ENCODE measurements at places on chromosomes 4 and X.

GRCh38 chrX:15301924-15302323, 13.5 kb downstream of the ASB11 start:
- no peak for DNase-seq

- DNase-seq, result no peak
Observed at GRCh38 chrX:30493348-30493747, 84.2 kb downstream of the TASL start.

- DNase-seq, result no peak
Observed at GRCh38 chr4:11326021-11326420, 102.7 kb downstream of the HS3ST1 start.

GRCh38 chrX:47239199-47239598, 6.4 kb downstream of the USP11 start:
- DNase-seq, result no peak

- peak; percentile 2 for DNase-seq
Observed at GRCh38 chr4:87353592-87353991, 30.9 kb upstream of the HSD17B13 start.

DNA sequence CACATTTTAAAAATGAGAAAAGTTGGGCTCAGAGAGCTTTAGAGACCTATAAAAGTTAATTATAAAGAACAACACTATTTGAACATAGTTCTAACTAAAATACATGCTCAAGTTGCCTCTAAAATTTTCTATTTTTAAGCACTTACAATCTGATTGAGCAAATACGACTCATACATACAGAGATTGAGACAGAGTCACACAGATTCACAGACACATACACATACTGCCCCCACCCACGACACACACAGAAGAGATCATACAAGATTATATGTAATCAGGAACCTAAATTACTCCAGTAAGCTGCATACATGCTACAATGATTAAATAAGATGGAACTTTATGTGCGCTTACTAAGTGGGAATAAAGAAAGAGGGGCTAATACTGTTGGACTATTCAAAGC, 2.7 kb upstream of the ASB5 start:
- DNase-seq, result no peak

DNA sequence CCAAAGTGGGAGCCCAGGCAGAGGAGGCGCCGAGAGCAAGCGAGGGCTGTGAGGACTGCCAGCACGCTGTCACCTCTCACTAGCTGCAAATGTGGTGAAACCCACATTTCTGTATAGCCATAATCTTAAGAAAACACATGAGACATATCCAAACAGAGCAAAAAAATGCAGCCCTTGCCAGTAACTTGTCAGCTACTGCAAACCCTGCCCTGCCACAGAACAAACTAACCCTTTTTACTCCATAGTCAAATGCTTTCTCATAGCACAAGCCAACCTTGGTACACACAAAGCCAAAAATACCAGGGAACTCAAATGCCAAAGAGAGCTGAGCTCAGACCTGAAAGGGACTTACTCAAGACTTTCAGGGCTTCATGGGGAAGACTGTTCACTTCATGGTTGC, 14.9 kb upstream of the NXF3 start:
- DNase-seq, result no peak

DNA sequence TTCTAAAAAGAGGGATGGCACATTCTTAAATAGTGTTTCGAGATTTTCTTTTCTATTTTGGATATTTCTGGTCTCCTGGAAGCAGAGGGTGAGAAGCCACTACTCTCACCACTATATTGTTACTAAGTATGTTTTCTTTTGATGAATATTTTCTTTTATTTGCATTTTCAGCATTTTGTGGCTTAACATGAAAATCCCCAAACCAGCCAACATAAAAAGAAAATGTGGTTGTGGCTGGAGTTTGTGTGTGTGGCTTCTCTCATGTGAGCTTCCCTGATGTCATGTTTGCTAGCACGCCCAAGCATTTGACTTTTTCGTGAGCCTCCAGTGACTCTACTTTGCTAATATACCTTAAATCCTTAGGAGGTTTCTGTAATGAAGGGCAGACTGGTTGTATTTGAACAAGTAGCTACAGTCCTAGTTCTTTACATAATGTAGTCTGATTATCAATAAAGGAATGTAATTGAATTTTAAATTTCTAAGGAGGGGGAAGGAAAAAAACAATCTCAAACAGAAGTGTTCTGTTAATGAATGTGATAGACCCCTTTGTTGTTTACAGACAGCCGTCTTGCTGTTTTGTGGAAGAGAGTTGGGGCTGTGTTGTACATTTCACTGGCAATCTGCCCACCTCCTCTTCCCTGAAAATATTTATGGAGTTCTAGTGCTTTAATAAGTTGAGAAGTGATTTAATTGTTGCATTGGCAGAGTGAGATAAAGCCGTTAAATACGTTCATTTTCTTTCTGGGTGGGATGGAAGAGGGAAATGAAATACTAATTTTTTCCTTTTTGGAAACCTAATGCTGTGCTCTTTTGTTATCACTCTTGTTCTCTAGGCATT, 114.6 kb downstream of the ARHGAP10 start:
- DNase-seq, result no peak

DNA sequence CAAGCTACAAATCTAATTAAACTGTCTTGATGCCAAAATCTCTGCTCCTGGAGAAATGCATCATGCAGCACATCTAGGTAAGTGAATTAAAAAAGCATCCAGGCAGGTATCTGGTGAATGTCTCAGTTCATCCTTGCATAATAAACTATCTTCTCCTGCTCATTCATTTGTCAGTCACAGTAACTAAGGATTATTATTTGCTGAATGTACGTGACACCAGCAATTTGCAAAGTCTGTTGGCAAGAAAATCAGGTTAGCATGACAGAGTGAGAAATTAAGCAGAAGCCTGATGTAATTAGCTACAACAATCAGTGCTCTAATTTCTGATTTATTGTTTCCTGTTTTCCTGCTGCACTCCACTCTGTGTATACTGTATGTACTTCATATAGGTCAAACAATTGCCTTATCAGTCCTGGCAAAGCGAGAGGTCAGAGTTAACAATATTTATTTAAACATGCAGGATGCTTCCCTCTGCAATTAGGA, 213.6 kb downstream of the FBXO8 start:
- DNase-seq, result no peak
